Activated CD4-positive, alpha-beta T cell treated with anti-CD3 and anti-CD28 coated beads, Interleukin-2, amount 50 U/mL, for 24 hours (primary cell): ENCODE measurements at places on chromosomes 6 and 20.

- DNase-seq = no peak
These were observed 61.1 kb downstream of the NFATC2 start for GRCh38 chr20:51481341-51481914.

GRCh38 chr6:142879527-142879926 lies 65.4 kb downstream of the HIVEP2 start:
- DNase-seq = no peak

DNA sequence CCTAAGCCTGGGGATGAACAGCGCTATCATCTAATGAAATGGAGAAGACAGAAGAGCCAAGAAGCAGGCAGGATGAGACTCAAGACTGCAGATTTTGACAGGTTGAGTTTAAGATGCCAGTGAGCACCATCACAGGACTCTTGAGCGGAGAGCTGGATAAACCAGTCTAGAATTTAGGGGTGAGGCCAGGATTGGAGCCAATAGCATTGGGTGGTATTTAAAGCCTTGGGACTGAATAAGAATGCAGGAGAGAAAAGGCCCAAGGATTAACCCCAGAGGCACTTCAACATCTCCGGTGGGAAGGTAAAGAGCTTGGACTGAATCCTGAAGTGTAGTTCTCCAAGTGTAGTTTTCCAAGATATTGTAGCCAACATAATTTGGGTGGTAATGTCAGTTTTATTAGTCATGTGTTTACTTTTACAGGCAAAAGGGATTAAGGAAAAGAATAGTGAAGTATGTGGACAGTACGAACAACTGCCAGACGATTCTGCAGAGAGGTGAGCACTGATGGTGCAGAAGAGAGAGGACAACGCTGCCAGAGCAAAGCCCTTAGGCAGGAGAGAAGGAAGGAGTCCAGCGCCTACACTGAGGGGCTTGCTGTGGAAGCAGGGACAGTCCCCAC lies 85.2 kb downstream of the DTNBP1 start:
- DNase-seq = no peak

- DNase-seq = no peak
These were observed 170.6 kb downstream of the CARMIL1 start for GRCh38 chr6:25449774-25450173.

- DNase-seq = no peak
These were observed 59.2 kb downstream of the PPP1R16B start for GRCh38 chr20:38864662-38865061.

GRCh38 chr20:60211618-60212463 lies 253.6 kb downstream of the CDH26 start:
- no peak for DNase-seq

DNA sequence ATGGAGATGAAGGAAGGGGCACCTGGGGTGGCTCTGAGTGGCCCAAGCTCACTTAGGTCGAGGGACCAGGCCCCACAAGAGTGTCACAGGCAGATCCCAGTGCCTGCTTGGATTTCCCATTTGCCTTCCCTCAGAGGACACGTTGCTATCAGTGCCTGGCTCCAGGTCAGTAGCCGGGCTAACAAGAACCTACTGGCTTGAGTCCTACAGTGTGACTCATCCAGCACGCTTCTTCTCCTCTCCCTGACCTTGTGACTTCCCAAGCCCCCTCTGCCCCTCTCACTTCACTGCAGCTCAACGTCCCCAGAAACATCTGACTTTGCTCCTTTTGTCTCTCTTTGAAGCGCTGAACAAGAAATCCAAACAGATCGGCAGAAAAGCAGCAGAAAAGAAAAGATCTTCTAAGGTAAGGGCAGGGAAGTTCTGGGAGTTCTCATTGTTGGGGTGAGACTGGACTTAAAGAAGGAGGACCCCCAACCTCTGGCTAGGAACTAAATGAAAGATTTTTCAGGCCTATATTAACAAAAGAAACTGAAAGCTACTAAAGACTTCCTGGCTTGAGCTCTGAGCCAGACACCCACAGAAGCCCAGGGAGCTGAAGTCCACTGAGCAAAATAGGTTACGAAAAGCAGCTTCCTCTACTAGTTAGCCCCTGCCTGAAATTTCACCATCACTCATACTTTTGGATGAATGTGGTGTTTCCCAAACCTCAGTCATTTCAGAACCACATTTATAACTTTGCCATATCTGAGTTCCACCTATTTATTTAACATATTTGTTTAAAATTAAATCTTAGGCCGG lies 21.5 kb downstream of the ASIP start:
- no peak for DNase-seq

DNA sequence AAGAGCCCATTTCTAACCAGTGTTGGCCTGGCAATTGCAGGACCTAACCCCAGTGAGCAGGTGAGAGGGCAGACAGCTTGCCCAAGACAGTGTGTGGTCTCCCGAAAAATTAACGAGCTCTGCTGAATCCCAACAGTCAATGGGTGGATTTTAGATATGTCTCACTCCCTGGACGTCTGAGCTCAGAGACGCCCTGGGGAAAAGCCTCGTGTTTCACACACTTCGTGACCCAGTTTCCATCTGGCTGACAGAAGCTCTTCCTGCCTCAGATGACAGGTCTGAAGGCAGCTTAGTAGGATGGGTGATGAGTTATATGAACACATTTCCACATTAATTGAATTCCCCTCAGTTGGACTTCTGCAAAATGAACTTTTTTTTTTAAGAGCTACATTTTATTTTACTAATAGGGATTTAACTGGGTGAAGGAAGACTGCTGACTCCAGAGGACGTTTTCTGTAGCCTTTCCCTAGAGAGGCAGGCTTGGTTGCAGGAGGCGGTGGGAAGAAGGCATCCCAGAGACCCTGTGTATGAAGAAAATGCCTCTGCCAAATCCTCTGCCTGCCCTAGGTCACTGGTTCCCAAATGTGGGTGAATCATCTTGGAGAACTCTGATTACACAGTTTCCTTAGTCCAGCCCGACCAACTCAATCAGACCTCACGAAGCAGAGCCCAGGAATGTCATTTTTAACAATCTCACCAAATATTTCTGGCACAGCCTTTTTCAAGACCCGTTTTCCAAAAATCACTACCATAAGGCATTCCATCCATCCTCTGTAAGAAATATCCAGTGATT lies 71.7 kb upstream of the LY86 start:
- DNase-seq = no peak

DNA sequence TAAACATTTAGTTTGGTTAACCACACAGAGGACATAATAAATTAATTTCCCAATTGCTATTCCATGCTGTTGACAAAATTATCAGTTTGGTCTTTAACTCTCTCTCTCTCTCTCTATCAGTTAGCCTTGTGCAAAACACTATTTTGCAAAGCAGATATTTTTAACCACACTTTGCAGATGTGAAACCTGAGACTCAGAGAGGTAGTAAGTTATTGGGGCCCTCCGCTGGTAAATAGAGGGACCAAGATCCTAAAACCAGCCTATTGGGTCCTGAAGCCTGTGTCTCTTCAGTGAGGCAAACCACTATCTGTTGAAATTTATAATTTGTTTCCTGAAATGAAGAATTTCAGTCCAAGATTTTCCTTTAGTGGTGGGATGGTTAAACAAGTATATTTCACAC lies 231.0 kb downstream of the SOD2 start:
- DNase-seq = no peak

GRCh38 chr6:13865141-13865540 lies 50.8 kb upstream of the MCUR1 start:
- DNase-seq = no peak

DNA sequence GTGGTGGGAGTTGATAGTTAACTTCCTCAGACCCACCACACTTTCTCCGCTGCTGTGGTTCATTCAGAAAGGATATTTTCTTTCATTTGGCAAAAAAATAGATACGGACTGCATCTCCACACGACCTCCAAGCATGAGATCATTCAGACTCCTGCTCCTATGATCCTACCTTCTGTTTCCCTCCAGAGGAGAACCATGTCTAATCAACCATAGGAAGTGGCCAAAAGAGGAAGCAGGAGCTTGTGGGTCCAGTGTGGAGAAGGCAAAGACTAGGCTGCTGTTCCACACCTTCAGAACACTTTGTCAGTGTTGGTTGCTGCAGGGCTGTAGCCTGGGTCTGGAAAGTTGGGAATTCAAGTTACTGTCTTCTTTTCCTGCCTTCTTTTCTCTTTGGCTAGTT lies 10.6 kb upstream of the KIF13A start:
- DNase-seq = no peak

DNA sequence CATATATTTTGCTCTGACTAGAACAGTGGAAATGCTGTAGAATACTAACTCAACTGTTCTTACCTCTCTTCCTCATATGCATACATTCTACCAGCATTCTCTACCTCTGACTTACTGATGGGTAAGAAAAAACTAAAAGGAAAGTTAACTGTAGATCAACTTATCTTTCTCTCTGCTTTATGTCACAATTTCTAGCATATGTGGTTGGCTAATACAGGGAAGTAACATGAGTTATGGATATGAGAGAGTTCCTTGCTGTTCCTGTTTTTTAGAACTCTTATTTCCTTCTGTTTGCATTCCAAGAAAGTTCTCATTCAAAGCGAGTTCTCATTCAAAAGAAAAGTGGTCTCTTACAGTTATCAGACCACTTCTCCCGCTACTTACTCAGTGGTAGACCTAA lies 226.8 kb upstream of the SGK1 start:
- DNase-seq = no peak

- DNase-seq = no peak
These were observed 108.8 kb upstream of the TENT5A start for GRCh38 chr6:81861281-81861680.

GRCh38 chr6:146545581-146545980 lies 1.9 kb downstream of the RAB32 start:
- DNase-seq = no peak

GRCh38 chr6:95578106-95578410 lies 723 bp downstream of the MANEA start:
- DNase-seq = no peak

DNA sequence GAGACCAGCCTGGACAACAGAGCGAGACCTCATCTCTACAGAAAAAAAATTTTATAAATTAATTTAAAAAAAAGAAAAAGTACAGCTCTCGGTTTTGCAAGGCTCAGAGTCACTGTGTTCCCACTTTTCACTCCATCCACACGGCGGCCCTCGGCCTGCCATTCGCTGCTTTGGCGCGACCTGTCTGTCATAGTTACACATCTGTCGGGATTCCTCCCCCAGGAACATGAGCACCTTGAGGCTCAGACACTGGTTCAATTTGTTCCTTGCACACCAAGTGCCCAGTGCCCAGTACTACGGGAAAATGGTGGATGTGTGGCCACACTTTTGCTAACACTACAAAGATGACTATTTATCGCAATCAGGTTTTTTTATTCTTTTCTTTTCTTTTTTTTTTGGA lies 8.4 kb downstream of the CTSZ start:
- no peak for DNase-seq

DNA sequence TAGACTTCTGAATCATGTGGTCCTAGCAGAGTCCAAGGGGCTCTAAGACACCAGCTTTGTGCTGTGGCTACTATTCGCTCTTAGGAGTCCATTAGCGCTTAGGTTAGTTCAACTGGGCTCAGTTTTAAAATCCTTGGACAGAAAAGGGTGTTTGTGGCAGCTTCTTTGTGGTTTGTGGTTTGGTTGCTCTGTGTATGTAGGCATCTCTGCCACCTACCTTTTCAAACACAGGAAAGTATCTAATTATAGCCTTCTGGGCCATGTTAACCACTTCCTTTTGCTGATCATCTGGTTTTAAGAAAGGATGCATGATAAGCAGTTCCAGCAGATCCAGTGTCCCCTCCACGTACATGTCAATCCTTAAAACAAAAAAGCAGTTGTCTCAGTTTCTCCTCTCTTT lies 10.8 kb downstream of the GSTA4 start:
- no peak for DNase-seq

GRCh38 chr20:4445784-4446183 lies 275.9 kb upstream of the PRND start:
- DNase-seq = no peak

GRCh38 chr6:167568407-167569024 lies 243.6 kb downstream of the TTLL2 start:
- no peak for DNase-seq

DNA sequence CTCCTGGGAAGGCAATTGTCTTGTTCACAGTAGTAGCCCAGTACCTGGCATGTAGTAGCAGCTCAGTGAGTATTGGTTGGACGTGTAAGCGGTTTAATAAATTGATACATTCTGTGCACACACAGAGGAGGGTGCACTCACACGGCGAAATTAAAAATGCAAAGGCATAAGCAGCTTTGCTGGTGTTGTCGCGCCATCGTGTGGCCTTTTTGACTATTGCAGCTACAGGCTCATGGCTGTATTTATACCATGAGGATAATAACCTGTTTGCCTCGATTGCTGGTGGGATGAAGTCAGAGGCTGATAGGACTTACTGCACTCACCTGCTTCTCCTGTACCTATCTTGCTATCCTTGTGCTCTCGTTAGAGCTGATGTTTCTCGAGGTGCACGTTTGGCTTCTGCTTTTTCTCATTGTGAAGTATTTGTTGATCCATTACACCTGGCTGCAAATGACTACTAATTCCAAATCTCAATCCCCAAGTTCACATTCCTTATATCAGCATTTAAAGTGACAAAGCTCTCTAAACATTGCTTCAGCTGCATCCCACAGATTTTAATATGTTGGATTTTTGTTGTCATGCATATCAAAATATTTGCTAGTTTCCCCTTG lies 61.5 kb downstream of the TBXT start:
- DNase-seq = peak; percentile 38

DNA sequence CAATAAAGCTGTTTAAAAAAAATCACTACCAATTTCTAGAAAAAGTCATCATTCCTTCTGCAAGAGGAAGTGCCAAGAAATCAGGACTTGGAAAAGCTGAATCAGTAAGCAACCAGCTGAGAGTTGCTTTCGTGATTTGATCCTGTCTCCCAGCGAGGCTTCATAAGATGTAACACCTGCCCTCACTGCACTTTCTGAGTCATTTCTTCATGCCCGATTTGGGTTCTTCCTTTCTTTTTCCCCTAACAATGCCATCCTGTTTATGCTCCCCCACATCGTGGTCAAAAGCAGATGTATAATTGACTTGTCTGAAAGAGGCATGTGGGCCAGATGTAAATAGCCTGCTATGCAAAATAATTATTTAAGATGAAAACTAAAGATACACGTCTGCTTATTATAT lies 52.1 kb downstream of the RIPOR2 start:
- no peak for DNase-seq

DNA sequence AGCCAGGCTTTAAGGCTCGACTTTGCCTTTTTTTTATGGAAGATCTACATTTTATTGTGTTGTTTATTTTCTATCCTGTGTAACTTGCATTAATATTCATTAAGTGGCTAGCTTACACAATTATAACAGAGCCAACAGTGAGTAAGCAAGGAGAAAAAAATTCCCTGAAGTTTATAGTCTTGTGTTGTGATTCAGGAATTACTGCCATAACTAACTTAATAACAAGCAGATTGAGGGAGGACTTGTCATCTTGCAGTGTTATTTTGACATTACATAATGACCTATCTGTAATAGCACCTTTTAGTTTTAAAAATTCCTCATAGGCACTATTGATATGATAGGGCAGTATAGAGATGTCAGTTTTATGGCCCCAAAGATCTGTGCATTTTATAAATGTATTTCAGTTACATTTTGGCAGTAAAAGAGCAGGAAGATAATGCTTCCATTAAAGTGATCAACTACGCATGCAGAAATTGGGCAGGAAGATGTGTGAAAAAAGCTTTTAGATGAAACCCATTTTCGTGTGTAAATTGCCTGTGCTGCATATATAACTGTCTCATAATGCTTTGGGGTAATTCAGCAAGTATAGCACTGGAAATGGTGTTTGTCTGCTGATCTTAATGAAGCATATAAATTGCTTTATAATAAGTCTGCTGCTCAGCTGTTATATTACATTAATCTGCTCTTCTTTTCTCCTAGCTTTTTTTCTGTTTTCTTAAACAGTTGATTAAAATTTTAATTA lies 123.0 kb downstream of the SMAP1 start:
- no peak for DNase-seq
